Femur (tissue), 1 donor: ENCODE measurements at places on chromosomes 2 and 18.

- no peak for DNase-seq
Observed at GRCh38 chr18:40453903-40454302, 1501.1 kb upstream of the PIK3C3 start.

GRCh38 chr2:65353046-65353445 lies 79.4 kb downstream of the SPRED2 start:
- no peak for DNase-seq

DNA sequence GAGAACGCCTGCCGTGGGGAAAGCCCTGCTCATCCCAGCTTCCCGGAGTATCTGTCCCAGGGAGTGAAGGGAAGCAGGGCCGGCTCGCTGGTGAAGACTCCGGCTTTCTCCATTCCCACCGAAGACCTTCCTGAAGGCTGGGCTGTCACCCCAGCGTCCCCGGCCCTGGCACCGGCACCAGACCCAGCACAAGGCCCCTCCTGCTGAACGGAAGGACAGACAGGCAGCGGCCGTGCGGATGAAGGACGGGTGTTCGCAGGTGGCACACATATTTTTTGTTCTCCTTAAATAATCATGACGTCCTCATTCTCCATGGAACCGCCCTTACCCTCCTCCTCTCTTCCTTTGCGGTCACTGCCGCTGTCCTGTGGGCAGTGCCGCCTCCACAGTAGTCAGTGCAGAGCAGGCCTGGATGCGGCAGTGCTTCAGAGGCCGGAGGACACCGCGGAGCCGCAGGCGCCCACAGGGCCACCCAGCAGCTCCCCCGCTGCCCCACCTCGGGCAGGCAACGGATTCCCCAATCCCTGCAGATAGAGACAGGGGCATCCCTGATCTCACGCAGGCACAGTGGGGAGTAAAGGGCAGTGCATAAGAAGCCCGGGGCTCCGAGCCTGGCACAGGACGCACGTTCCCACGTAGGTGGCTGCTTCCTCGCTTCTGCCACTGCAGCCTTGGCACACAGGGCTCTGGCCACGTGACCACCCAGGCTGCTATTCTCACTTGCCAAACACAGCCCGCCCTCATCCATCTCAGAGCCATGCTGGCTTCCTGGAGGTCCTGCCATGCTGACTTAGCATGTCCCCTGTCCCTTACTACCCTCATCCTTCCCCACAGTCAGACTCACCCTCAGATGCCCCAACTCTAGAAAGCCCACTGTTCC lies 229.7 kb downstream of the EIPR1 start:
- no peak for DNase-seq

DNA sequence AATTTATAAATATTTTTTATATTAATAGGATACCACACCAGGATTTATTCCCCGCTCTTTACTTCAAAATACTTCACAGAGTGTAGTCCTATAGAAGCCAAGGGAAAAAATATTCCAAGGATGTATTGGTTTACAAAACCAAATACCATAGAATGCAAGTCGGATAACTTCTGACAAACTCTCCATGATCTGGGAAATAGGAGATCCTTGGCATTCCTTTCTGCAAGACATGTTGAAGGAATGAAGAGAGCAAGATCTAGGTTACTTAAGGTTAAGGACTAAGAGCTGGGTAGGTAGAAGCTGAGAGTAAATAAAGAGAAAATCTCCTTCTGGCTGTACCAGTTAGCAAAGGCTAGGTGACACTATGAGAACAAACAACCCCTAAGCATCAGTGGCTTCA lies 141.2 kb downstream of the LRATD1 start:
- DNase-seq: no peak

DNA sequence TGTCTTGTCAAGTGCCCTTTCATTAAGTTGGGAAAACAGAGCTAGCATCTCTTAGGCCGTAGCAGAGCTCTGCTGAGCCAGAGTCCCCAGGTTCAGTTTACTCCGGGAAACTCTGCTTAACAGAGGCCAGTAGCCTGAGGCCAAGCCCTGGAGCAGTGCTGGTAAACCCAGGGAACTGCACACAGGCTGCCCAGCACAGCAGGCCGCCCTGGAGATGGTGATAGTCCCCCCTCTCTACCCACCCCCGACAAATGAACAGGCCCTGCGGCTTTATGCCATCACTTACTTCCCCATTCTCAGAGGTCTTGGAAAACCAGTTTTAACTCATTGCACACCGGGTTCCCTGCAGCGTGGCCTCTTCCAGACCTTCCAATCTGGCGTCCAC lies 3.5 kb downstream of the CNNM4 start:
- DNase-seq: peak; percentile 39

DNA sequence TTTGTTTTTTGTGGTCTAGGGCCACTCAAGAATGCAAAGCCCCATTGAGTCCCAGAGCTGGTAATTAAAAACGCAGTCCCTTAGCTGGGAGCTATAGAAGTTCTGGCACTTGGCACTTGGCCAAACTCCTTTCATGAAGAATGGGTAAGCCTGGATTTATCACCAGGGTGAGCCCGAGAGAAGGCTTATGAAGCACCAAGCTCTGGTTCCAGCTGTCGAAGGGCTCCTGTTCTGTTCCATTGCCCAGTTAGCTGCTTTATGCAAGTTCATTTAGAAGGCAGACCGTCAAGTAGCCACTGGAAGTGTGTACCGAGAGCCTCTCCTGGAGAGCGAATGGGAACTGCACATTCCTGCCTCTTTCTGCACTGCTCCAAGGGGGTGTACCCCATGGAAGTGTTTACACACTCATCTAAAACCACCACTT lies 14.2 kb downstream of the ECEL1 start:
- DNase-seq: no peak

- no peak for DNase-seq
Observed at GRCh38 chr18:31512203-31512764, 14.3 kb downstream of the DSG2 start.

DNA sequence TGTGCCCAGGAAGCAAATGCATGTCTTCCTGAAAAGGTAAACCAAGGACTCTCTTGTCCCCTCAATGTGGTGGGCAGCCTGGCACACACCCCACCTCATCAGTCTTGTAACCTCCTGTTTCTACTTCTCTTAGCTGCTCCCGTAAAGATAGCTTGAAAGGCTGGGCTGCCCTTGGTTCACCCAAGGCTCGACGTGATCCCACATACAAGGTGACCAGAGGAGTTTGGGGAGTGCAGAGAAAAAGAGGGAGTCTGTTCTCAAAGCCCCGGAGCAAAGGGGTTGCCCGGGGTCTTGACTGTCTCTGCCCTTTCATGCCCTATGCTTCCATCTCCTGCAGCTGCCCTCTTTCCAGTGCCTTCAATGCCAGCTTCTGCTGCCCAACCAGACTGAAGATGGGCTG lies 18.3 kb upstream of the FOSL2 start:
- no peak for DNase-seq

DNA sequence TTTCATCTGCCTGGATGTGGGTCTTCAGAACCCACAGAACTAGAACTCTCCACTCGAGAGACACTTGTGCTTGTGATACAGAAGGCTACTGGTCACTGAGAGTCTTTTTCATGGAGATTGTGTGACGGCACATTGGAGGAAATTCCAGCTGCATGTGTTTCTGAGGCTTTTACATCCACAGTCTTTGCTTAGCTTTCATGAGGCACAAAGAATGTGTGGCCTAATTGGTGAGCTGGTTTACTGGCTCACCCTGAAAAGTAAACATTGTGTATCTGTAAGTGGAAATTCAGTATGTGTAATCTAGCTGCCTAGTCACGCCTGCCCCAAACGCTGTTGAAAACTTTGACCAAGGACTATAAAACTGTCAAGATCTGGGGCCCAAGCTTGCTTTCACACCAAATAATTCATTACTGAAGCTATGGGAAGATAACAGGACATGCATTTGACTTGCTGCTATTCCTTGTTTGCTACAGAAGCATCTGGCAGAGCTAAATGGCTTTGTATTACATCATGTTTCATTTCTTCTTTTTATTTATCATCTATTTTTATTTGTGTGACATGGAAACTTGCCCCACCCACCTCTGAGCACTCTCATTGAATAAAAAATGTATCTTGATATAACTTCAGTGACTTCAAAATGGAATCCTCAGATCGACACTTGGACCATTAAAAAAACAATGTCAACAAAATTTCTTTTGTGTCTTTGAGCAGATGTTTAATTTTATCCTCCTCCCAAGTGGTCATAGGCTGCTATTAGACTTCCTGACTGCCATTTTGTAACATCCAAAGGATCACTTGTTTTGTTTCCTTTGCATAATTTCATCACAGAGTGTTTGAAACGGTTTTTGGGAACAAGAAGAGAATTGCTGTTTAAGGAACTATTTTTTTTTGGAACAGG lies 80.2 kb downstream of the EFEMP1 start:
- no peak for DNase-seq

GRCh38 chr18:76051396-76052226 lies 443.4 kb downstream of the ZNF516 start:
- no peak for DNase-seq

DNA sequence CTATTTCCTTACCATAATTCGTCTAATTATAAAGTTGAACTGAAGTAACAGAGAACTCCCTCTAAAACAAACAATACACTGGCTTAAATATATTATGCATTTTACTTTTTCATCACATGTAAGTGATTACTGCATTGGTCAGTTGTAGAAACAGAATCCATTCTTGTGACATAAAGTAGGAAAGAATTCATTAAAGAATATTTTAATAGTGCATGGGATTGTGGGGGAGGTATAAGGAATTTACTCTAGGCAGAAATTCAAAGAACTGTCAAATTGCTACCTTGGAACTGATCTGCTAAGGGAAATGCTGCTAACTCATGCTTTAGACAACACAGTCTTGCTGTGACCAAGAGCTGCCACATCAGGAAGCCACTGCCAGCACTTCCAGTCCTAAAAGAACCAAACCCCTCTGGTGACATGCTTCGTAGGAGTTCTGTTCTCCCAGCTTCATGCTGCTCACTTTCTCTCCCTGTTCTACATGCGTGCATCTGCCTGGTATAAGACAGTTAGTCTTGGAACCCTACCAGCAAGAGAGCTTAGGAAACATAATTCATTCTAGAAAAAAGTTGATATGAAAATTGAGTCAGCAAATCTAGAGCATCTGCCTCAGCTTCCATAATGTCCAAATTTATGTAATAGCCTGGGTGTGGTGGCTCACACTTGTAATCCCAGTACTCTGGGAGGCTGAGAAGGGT lies 1137.6 kb upstream of the NXPH2 start:
- DNase-seq: no peak

GRCh38 chr2:203341741-203342310 lies 13.6 kb downstream of the ABI2 start:
- no peak for DNase-seq

- DNase-seq: no peak
Observed at GRCh38 chr2:223908304-223908998, 36.7 kb downstream of the WDFY1 start.

GRCh38 chr2:233129351-233129978 lies 69.3 kb downstream of the INPP5D start:
- DNase-seq: no peak

- no peak for DNase-seq
Observed at GRCh38 chr2:29322011-29322410, 206.8 kb downstream of the CLIP4 start.

DNA sequence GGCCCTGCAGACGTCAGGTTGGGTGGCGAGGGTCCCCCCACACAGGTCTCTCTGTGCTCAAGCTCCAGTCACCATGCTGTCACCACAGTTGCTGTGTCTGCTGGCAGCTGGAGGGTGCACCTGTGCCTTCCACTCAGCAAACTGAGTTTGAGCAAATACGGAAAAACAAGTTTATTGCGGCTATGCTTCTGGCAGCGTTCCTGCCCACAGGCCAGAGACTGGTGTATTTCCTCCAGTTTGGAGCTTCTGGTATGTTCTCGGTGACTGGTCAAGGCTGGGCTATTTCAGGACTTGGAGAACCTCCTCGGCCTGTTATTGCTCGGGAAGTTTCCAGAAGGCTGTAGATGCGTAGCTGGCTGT lies 132.6 kb downstream of the SEPTIN10 start:
- peak; percentile 58 for DNase-seq

- no peak for DNase-seq
Observed at GRCh38 chr2:88481691-88482336, 29.3 kb upstream of the FOXI3 start.

DNA sequence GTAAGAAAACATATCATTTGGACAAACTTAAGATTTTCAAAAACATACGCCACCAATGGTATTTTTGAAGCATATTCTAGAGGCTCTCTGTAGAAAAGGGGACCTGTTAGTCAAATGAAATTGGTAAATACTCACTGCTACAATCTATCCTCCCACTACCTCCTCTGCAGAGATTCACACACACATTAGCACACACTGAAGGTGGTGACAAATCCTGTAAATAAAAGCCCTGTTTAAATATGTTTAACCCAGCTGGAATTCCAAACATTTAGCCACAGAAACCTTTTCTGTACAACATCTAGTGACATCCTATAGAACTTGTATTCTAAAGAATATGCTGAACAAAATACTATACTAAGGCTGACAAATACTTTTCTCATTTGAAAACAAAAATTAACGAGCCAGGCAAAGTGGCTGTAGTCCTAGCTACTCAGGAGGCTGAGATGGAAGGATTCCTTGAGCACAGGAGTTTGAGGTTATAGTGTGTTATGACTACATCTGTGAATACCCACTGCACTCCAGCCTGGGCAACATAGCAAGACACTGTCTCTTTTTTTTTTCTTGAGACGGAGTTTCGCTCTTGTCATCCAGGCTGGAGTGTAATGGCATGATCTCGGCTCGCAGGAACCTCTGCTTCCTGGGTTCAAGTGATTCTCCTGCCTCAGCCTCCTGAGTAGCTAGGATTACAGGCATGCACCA lies 25.9 kb downstream of the ALS2 start:
- no peak for DNase-seq

DNA sequence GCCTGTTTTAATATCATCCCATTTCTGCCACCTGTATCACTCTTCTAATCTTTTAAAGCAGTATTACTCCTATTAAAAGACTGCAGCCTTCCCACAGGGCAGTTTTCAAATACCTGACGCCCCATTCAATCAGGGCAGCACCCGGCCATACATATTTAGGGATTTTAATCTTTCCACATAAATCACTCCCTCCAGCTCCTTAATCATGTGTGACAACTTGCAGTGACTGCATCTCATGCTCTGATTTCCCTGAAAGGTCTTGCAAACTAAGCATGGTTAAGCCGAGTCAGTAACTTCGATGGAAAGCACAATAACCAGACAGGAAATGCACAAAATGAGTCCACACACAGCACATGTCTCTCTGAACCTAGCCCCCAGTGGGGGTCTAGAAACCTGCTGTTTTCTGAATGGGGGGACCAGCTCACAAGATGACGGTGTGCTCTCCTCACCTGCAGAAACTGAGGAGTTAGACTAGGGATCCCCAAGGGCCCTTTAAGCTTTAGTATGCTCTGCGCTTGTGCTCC lies 116.9 kb upstream of the CREB1 start:
- no peak for DNase-seq
